ENCODE measurements at places on chromosomes 11 and 22.

DNA sequence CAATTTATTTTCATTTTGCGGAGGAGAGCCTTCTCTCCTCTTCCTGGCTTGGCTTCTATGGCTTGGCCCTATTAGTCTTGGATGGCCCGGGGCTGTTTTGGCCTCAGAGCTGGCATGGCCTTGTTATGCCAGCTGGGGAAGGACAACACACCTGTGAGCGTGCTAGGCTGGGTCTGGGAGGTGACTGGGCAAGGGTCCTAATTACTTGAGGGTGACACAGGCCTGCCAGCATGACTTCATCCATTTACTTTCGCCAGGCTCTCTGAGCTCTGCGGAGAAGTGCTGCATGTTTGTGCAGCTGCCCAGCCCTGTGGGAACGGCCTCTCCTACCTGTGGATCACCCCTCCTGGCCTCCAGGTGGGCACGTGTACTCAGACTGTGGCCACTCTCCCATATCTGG is 153.6 kb downstream of the SNX19 start:
- no peak for DNase-seq

- DNase-seq, result no peak
Measured at GRCh38 chr22:23036684-23037428, 33.5 kb upstream of the GNAZ start.

DNA sequence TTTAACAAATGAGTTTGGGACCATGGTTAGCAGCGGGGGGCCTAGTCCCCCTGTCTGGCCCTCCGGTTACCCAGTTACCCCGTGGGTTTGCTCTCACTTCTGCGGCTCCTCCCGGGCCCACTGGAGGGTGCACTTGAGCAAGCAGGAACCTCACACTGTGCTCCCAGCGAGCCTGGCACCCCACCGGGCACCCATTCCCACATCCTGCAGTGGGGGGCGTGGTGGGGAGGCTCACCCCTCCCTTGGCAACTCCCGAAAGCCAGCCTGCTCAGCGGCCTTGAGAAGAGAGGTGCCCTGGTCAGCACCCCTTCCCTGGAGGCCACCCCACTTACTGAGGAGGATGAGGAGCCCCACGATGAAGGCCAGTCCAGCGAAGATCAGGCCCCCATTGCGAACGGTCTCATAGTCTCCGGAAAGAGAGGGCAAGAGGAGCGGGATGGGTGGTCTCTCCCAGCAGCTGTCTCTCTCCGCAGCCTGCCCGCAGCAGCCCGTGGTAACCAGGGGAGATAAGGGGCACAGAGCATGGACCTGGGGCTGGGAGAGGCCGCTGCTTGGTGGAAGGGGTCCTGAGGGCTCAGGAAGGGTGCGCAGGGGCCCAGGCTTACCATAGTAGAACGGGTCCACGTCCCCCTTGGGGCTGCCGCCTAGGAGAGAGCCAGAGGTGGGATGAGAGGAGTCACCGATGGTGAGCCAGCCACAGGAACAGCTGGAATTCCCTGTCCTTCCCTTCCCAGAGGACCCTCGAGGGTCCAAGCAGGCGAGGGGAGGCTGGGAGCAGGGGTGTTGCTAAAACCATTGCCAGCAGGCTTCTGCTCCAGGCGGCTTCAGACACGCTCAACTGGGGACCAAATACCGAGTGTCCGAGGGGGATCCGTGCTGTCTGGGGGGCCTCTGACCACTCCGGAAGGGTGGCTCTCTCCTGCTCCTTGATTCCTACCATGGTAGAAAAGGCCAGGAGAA is 2.2 kb downstream of the FXYD2 start:
- DNase-seq, result no peak

GRCh38 chr11:20443596-20443995 is 56.1 kb downstream of the PRMT3 start:
- DNase-seq, result no peak

GRCh38 chr11:128365044-128365443 is 222.3 kb downstream of the ETS1 start:
- DNase-seq, result no peak

- no peak for DNase-seq
Measured at GRCh38 chr11:75822541-75822940, 7.5 kb downstream of the UVRAG start.
